ENCODE measurements at places on chromosomes 13 and 19. TPM values are rescaled to one million over a fixed set of nuclear protein-coding genes. Genes with fewer than 3 reads are reported as not detected.

The OVOL3 gene
- total RNA-seq, result not detected

The CYSLTR2 gene
- 3.4 TPM for total RNA-seq

The ZNF460 gene
- 45.3 TPM for total RNA-seq

The KLK11 gene
- total RNA-seq, result not detected

The CYP2A7 gene
- not detected for total RNA-seq

The TNFSF11 gene
- total RNA-seq, result not detected

The MCEMP1 gene
- total RNA-seq, result 0.54 TPM

The ZNF829 gene
- total RNA-seq, result 2.8 TPM

The ZNF486 gene
- 1.2 TPM for total RNA-seq

The TYK2 gene
- 66.2 TPM for total RNA-seq
